NCI-H2029 treated with DMSO at 0.1 percent for 48 hours (cell line): ENCODE measurements at places on chromosomes 5 and 9.
A peak's percentile ranks its signal among the peaks of the same experiment; 100 is the strongest.

DNA sequence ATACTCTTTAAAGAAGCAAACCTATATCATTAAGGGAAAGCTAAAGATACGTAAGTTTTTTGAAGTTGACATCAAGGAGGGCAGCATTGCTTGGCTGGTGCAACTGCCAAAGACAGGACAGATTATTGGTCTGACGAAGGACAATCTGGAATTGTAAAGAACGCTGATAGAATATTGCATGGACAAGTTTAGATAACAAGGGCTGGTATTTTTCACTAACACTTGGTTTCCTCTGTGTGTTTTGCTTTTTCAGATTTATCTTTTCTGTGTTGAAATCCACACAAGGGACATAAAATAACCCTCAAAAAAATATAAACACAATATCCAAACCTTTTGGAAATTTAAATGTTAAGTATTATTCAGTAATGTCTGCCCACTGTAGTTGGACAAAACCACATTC is 39.7 kb downstream of the SLC1A3 start:
- DNase-seq = no peak

DNA sequence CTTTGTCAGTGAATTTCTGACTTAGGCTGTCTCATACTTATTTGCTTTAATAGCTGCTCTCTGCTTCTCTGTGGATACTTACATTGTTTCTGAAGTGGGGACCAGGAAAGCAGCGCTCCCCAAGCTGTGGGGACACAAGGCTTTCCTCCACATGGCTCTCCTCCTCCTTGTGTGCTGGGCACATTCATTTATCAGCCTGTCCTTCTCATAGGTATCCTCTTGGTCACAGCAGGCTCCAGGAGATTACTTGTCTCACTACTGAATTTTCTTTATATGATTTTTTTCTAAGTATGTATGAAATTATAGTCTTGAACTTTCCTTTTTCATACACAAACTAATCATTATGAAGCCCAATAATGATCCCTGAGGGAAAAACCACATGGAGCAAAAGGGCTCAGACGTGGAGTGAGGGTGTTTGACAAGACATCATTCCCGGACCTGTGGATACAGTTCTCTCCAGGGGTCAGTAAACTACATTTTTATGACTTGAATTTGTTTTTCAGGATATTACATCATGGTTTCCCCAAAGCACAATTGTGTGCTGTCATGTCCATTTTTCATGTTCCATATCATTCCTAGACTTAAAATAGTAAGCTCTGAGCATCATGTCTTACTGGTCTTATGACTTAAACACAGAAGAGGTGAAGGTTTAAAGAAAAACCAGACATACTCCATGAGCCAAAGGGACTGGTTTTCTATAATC is 234.5 kb downstream of the PCSK1 start:
- DNase-seq = no peak

DNA sequence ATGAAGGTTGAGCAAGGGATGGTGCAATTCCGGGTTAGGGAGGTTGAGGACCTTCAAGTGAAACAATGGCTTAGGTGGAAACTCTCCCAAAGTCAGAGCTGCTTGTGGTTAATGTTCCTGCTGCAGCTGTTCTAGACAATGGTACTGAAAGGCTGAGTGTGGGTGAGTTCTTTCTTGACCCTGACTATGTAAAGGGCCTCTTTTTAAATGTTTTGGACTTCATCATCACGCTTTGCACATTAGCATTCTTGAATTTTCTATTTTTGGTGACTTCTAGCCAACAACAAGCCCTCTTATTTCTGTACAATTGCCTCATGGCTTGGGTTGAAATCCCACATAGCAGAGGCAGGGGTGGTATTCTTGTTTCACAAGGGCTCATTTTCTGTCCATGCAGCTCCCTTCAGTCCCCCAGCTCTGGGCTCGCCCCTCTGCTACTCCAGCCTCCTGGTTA is 136.3 kb upstream of the ANKRD55 start:
- no peak for DNase-seq

GRCh38 chr5:92519811-92520632 is 1061.0 kb downstream of the NR2F1-AS1 start:
- DNase-seq = peak; percentile 60

- DNase-seq = no peak
These were observed 21.3 kb downstream of the SPRY4 start for GRCh38 chr5:142303565-142303964.

DNA sequence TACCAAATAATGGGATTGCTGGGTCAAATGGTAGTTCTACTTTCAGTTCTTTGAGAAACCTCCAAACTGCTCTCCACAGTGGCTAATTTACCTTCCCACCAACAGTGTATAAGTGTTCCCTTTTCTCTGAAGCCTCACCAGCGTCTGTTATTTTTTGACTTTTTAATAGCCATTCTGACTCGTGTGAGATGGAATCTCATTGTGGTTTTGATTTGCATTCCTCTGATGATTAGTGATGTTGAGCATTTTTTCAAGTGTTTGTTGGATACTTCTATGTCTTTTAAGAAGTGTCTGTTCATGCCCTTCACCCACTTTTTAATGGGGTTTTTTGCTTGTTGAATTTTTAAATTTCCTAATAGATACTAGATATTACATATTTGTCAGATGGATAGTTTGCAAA is 28.4 kb upstream of the SUSD1 start:
- DNase-seq = no peak

GRCh38 chr9:101508211-101508610 is 25.4 kb upstream of the RNF20 start:
- no peak for DNase-seq

GRCh38 chr5:53429706-53430105 is 50.7 kb upstream of the FST start:
- DNase-seq = no peak

GRCh38 chr5:174760721-174761120 is 36.3 kb downstream of the MSX2 start:
- DNase-seq = no peak

DNA sequence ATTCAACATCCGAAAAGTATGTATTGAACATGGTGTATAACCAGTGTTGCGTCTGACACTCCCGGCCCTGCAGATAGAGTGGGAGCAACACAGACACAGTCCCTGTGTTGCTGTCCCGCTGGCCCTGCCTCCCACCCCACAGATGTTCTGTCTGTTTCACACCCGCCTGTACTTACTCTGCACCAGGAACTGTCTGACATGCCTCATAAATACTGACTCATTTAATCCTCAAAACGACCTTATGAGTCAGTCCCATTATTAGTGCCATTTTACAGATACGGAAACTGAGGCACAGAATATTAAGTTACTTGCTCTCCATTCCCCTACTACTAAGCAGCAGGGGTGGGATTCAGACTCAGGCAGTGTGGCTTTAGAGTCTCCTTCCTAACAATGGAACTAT is 109.8 kb upstream of the NFIL3 start:
- DNase-seq = no peak
